Hematopoietic multipotent progenitor cell treated with erythropoietin and hydrocortisone succinate and interleukin-3 and kit ligand, for 4 days (in vitro differentiated cells): ENCODE measurements at places on chromosomes 7 and 10.

DNA sequence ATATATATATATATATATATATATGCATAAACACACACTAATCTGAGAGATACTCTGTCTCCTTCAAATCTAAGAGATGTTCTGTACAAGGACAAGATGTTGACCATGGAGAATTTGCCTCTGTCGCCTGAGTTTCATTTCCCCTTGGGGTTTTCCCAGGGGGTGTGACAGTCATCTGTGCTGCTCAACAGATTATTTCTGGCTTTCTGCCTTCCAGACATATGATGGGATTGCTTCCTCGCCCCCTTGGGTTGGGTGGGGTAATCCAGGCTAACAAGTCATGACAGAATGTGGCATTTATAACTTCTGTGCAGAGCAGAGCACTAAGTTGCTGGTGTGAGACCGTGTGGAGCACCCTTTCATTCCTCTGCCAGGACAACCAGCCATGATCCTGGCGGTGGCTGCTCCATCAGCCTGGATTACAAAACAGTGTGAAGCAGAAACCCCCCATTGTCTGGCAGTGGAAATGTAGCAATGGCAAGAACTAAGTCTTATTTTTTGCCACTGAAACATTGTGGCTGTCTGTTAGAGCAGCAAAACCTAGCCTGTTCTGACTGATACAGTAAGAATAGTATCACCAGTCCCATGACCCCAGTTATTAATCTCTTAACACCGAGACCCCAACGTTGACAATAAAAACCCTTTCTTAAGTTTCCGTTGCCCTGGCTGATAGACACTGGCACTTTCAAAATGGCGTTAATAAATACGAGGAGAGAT lies 13.7 kb upstream of the USP6NL start:
- DNase-seq = no peak

DNA sequence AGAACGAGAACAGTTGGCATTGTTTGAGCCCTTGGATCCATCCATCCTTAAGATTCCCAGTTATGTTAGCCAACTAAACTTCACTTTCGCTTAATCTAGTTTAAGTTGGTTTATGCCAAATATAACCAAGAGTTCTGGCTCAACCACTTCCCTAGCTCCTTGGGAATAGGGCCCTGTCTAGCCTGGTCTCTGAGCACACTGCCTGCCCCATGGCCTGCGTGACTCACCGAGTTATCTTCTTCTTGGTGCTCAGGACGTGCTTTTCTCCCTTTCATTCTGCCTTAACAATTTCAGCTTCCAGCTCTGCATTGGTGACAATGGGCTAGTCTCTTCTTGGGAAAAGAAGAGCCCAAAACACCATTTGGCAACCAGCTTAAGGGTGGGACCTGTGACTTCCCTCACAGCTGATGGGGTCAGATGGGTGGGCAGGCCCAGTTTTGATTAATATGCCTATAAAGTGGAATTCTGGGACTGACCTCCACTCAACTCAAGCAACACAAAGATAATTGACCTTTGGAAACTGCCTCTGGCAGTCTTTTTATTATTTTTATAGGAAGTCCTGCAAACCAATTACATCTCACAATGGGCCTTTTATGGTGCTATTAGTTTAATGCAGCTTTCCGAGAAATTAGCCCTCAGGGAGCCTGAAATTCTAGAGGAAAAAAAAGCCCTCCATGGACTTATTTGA lies 126.4 kb downstream of the CFAP58 start:
- no peak for DNase-seq

- DNase-seq = no peak
Observed at GRCh38 chr7:103912891-103913605, 76.4 kb downstream of the RELN start.

- DNase-seq = peak; percentile 82
Observed at GRCh38 chr7:85186521-85187241, at the start of gene SEMA3D. Gene SEMA3D, minus strand, starts transcription at chr7:85187056. Its CDS starts 65,165 bp downstream, at chr7:85121891.

DNA sequence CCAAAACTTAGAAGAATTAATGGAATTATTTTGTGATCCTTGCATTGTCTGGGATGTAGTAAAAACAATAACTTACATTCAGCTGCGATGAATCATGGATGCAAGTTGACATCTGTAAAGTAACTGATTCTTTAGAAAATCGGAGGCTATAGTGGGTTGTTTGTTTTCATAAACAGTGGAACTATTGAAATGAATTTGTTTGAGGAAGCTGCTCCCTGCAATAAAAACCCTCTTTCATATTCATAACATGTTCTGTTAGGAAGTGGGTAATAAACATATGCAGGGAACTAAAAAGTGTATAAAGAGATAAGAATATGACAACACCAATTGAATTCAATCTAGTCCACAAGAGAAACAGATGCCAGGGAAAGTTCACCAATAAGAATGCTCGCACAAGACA lies 53.6 kb downstream of the AGMO start:
- no peak for DNase-seq

DNA sequence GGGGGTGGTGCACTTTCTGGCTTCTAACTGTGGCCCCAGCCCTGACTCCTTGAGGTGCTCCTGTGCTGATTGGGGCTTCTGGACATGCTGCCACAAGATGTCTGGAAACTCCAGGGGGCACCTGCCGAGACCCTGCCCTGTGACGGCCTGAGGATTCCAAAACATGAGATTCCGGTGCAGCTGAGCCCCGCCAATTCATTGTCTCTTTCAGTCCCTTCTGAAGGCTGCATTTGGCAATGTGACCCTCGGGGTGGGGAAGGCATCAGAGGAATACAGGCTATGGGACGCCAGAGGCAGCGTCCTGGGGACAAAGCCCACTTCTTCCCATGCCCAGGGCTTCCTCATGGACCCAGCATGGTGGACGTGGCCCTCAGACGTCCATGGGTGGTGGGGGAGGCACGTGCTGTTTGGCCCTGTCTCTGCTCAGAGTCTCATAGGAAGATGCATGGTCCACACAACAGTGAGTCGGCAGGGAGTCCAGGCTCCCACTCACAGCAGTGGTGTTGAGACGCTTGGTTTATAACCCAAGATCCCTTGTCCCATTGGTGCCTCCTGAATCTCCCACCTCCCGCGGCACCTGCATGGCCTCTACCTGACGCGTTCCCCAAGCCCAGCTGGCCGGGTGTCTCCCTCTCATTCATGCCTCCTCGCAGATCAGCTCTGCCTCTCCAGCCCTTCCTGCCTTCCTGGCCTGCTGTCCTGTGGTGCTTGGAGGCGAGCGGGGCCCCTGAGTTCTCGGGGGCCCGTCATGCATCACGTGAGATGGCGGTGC lies 129.9 kb downstream of the WDR37 start:
- DNase-seq = no peak
